Activated T-helper 17 cell treated with anti-CD3 and anti-CD28 coated beads, Interleukin-2, amount 50 U/mL, for 72 hours (primary cell): ENCODE measurements at places on chromosomes 1 and 21. TPM values are rescaled to one million over a fixed set of nuclear protein-coding genes. Genes with fewer than 3 reads are reported as not detected.

GRCh38 chr1:196148367-196148970 is 459.8 kb downstream of the KCNT2 start:
- no peak for ATAC-seq

- ATAC-seq, result no peak
Measured at GRCh38 chr1:46193984-46194570, 4.2 kb downstream of the POMGNT1 start.

DNA sequence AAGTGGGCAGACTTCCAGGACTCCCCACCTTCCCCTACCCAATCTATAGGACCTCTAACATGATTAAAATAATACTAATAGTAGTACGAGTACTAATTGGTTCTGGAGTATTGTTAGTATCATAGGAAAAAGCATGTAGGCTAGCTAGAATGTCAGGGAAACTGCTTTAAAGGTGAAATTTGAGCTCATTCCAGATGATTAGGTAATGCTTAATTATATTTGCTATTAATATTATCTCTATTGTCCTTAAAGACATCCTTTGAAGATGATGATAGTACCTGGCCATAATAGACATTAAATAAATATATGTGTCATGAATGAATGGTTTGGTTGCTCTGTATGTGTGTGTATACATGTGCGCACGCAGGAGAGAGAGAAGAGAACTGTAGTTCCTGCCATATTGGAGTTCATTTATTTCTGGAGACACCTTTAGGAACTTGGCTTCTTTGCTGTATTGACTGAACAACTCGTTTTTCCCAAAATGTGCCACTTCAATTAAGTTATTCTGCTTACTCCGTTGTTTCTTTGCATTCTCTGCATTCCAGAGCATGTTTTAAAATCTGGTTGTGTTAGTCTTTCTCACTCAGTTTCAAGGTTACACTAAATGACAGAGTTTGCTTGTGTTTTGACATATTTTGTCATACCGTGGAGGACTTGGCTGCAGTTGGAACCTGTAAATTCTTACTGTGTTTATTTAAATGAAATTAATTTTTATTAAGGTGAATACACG is 117.1 kb downstream of the OSBPL9 start:
- no peak for ATAC-seq

- ATAC-seq, result peak; percentile 45
Measured at GRCh38 chr1:211281320-211282022, 22.3 kb downstream of the RCOR3 start.

DNA sequence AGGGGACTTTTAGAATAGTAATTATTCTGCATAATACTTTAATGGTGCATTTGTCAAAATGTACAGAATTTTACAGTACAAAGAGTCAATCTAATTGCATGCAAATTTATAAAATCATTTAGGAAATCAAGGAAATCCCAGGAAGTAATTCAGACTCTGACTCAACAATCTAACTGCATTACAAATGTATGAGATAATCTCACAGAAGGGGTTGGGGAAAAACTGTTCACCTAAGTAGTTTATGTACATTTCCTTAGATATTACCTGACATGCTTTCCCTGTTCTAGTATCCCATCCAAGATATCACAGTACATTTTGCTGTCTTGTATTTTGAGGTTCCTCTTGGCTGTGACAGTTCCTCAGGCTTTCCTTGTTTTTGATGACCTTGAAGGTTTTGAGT is 4.7 kb downstream of the CRB1 start:
- ATAC-seq, result no peak

DNA sequence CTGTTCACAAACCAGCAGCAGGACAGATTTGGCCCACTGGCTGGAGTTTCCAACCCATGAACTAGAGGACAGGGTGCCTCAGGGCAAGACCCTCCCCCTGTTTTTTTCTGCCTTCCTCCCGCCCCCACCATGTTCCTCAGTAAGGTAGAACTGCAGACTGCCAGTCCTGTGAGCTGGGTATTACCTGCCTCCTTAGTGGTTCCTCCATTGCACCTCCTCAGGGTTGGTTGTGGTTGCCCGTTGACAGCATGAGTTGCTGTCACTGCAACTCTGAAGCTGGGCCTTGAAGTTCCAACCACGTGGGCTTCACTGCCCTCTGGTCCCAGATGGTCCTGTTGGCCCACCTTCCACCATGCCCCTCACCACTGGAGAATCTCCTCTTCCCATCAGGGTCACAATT is 28.8 kb downstream of the TENT5C start:
- ATAC-seq, result no peak

DNA sequence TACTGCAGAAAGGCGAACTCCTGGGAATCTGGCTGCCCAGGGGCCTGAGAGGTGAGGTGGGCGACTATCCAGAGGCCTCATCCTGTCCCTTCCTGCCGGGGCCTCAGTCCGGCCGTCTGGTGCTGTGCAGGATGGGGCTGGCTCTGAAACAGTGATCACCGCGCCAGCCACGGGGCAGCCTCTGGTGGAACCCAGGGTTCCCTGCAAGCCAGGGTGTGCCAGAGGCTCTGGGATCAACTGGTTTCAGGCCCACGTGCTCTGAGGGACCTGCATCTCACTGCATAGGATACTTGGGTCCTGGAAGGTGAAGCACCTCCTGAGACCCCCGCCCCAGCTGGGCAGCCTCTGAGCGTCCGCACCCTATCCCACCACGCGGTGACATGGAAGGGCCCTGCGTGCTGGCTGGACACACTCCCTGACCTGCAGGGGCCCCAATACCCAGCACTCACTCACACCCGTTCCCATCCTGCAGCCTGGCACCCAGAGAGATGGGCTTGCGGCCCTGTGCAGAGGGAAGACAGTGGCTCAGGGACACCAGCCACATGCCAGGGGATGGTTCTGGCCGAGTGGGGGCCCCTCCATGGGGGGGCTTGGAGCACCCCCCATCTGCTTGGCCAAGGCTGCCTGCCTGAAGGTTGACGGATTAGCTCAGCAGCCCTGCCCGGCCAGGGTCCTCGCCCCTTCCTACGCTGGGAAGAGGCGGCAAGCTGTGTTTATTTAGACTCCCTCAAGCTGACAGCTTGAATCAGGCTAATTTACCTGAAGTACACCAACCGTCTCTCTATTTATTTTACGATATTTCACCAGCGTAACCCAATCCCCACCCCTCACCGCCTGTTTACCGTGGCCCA is 64.3 kb upstream of the TTC34 start:
- ATAC-seq, result no peak

DNA sequence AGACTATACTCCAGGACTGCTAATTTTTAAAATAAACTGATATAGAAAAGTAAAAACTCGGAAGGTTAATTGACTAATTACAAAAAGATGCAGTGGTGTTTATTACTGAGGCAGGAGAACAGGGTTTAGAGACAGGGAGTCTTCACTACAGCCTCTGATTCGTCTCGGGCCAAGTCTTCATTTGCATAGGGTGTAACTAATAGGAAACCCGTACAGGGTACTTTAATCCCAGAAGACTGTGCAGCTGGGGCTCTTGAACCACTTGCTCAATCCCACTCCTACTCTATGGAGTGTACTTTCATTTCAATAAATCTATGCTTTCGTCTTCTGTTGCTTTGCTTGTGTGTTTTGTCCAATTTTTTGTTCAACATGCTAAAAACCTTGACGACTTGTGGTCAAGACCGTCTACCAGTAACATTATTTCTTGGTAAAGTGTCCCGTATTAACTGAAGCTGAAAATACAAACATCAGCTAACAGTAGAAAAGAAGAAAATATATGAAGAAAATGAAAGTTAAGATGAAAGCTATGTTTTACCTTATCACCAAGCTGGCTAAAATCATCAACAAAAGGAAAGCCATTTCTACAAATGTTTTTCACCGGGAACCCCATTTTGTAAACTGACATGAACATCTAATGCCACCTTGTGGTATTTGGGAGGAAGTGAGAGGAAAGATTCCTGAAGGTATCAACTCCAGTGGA is 8.0 kb downstream of the SDHB start:
- no peak for ATAC-seq

PDPN gene
- total RNA-seq, result not detected

HSD3B2 gene
- total RNA-seq, result not detected

RAVER2 gene
- 2.5 TPM for total RNA-seq

LCE6A gene
- total RNA-seq, result not detected

OR10J1 gene
- total RNA-seq, result not detected
